ENCODE measurements at places on chromosomes 2 and 18. TPM values are rescaled to one million over a fixed set of nuclear protein-coding genes. Genes with fewer than 3 reads are reported as not detected.

The GBX2 gene
- 8.0 TPM for total RNA-seq

The ACTR3 gene
- 409 TPM for total RNA-seq

The DPP4 gene
- 0.17 TPM for total RNA-seq

GRCh38 chr2:234130777-234131181 lies 80.3 kb downstream of the SPP2 start:
- no peak for DNase-seq

DNA sequence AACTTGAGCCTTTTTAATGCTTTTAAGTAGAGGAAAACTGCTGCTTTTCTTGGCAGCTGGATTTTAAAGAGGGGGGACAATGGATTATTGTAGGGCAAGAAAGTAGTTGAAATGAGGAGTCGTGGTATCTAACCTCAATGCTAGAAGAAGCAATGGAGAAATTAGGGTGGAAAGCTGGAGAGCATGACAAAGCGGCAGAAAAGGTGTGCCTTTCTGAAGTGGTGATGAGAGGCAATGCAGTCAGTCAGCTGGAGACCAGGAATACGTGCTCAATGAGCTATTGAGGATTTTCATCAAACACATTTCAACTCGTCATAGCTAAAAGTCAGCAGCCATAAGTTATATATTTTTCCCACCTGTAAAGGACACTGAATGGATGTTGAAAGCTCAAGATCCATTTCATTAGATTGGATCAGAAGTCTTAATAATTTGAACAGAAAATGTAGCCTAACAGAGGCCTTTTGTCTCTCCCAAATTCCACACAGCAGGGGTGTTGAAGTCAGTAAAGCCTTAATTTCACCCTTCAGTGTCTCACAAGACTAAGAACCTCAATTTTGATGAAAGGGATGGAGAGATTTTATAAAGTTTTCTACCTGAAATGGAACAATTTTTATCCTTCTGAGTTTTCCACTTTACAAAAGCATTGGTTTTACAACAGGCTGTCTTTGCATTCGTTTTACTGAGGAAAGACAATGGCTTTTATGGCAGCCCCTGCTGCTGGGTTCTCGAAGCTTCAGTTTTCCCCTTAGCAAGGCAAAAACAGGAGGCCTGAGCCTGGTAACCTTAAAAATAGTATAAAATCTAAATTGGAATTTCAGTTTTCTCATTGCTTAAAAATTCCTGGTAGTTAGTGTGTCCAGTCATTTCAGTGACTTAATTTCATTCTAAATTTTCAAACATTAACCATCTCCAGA lies 131.1 kb downstream of the CCDC102B start:
- no peak for DNase-seq

- DNase-seq, result peak; percentile 43
These were observed 4.4 kb downstream of the ACTR2 start for GRCh38 chr2:65231892-65232477.

- no peak for DNase-seq
These were observed 33.2 kb upstream of the CCDC88A start for GRCh38 chr2:55452879-55453278.

GRCh38 chr2:163086940-163087339 lies 248.4 kb upstream of the KCNH7 start:
- no peak for DNase-seq

GRCh38 chr2:185381631-185382030 lies 357.0 kb upstream of the FSIP2 start:
- DNase-seq, result no peak

All from Daoy (cell line).